Endothelial cell (in vitro differentiated cells): ENCODE measurements at places on chromosomes 4 and X.
A peak's percentile ranks its signal among the peaks of the same experiment; 100 is the strongest.

DNA sequence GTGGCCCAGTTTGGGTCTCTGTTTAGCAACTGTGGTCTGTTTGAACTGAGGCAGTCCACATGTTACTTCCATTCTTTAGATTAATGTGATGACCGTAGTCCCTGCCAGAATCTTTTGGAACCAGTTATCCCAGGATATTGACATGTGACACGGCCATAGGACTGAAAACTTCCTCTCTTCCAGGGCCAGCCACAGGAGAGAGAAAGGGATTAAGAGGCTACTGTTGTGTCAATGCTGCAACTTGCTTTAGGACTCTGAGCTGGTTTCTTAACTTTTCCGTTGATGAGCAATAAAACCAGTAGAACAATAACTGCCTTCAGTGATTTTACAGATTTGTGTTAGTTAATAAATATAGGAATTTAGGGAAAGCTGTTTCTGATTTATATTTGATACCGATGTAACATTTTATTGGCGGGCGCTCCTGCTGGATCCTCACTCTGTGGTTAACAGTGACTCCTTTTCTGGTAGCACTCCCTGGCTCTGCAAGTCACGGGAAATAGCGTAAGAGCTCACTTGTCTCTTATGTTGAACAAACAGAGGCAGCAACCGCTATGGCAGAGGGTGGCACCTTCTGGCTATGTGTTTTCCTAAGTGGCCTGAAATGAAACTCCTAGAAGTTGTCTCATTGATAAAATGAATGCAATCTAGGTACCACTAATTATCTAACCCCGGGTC, 2.5 kb downstream of the TENM3 start:
- DNase-seq, result no peak

DNA sequence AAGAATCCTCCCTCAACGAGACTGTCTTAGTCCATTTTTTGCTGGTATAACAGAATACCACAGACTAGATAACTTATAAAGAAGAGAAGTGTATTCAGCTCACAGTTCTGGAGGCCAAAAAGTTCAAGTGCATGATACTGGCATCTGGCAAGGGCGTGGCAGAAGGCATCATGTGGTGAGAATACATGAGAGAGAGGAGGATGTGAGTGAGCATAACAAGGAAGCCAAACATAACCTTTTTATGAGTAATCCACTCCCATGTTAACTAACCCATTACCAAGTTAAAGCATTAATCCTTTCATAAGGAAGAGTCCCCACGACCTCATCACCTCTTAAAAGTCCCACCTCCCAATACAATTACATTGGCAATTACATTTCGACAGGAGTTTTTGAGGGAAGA, 504.6 kb downstream of the IQCM start:
- no peak for DNase-seq

GRCh38 chrX:39212456-39212855, 411.2 kb downstream of the MID1IP1 start:
- DNase-seq, result no peak

DNA sequence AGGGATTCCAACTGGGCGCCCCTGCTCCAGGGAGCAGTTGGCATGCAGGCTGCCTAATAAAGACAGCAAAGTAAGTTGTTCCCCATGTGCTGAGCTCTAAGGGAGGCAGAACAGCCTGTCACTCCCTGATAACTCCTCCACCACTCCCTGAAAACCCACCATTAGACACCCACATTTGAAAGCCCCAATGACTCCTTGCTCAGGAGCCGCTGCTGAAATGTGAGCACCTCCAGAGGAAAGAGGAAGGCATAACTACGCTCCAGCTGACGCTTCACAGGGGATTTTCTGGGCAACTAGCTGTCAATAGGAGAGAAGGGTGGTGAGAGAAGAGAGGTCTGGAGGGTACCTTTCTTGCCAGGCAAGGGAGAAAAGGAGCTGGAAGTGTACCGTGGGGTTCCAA, 62.5 kb downstream of the NPY1R start:
- DNase-seq, result no peak

GRCh38 chr4:31190671-31191070, 470.5 kb downstream of the PCDH7 start:
- no peak for DNase-seq

DNA sequence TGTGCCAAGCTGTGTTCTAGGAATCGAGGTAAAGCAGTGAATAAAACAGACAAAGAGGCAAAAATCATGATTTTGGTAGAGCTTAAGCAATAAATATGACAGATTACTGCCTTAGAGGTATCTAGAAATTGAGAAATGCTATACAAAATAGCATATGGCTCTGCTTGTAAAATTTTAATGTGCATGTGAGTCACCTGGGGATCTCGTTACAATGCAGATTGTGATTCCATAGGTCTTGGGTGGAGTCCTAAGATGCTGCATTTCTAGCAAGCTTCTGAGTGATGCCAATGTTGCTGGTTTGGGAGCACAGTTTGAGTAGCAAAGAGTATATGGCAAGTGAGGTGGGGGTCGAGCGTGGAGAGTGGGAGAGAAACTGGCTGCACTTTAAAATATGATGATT, 697.3 kb upstream of the MAGEB2 start:
- DNase-seq, result no peak

DNA sequence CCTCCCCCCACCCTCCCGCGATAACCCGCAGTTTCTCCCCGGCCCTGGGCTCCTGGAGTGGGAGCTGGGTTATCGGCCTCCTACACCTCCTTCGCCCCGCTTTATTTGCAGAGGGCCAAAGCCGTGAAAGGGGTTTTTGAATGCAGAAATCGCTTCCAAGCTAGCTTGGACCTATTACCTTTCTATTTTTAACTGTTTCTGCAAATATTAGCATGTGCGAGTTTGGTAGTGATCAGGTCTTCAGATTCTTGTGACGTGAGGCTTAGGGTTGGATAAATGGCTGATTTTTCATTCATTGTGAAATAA, 1.3 kb downstream of the USP9X start:
- peak; percentile 56 for DNase-seq

DNA sequence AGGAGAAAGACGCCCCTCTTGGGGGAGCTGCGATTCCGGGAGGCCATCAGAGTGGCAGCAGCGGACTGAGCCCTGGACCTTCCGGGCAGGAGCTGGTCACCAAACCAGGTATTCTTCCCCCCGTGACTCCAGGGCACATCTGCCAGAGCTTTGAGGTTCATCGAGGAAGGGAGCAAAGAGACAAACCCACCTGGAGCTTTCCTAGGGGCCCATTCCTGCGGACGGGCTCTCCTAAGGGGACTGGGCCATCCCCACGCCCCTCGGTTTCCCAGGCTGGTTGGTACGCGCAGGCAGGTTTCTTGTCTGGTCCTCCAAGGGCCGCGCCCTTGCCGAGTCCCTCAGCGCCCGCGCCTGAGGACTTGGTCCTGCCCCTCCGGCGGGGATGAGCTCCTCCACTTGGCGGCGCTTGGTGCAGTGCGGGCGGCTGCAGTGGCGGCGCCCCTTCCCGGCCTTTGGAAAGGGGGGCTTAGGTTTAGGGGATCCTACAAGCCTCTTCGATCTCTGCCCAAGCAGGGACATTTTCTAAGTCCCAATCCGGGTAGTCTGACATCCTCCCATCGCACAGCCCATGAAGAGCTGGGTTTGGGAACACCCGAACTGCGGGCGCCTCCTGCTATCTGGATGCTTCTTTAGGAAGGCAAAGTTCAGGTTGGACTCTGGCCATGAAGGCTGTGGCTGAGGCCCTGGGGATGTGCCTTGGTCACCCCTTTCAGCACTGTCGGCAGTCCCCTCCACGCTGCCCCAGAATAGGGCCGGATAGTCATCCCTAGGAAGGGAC, 538 bp downstream of the STBD1 start:
- DNase-seq, result peak; percentile 47

DNA sequence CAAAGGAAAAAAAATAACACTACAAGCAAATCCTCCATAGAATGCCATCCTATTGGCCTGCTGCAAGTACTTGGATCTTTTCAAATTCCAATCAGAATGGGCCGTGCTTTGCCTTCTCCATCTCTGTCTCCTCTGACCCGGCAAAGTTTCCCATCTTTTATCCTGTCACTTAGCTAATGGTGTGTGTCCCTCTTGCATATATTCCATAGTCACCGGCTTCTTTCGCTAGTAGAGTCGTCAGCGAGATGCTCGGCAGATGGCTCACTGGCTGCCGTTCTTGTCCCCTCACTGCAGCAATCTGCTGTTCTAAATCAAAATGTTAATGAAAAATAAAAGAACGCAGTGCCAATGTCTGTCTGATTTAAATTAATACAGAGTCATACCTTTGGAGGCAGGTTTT, 22.1 kb downstream of the GRIA3 start:
- DNase-seq, result no peak

DNA sequence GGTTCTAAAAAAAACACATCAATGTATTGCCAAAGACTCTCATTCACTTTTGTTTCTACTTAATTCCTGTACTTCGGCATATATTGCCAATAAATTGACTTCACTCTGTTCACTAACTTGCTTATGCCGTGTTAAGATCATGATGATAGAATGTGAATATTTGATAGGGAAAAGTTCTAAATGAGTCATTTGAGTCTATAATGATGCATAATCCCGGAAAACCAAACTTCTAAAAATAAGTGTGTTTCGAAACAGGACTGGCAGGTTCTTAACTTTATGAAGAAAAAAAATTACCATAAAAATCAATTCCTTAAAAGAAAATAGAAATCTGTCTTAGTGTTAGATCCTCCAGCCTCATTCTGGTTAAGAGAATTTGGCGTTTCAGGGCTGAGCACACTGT, 387.5 kb upstream of the FTHL17 start:
- no peak for DNase-seq

DNA sequence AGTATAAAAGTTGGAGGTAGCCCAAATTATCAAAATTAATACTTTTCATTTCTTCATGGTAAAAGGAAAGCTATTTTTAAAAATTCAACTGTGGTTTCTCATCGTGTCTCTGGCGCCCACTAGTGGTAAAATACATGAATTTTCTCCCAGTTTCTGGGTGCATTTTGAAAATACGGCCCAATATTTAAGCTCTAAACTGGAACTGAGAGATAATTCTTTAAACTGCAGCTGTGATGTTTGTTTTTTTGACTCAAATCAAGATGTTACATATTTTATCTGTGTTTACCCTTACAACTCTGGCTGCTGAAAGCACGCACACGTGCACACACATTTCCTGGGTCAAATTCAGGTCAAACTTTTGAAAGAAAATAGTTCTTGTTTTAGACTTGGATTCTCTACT, 123.9 kb upstream of the ACSL4 start:
- DNase-seq, result no peak

DNA sequence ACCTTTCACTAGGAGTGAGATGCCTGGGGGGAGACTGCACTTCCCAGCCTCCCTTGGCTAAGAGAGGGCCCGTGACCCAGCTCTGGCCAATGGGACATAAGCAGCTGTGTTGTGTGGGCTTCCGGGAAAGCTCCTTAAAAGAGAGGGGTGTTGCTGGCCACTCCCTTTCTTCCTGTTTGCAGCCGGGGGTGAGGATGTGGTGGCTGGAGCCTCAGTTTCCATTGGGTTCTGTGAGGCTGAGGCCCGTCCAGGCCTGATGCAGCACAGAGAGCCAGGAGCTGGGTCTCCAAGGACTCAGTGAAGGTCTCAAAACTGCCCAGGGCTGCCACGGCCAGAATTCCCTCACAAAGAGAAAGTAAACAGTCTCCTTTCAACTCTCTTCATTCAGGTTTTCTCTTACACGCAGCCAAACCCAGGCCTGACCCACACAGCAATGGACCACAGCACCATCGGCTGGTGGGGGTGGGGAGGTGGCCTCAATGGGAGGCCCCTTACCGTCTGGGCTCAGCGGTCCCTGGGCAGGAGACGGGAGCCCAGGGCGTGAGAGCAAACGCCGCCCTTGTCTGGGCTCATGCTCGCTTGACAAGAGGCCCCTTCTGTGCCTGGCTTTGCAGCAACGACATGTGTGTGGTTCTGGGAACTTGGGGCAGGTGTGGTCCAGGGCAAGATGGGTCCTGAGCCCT, 6.6 kb downstream of the NKX1-1 start:
- DNase-seq, result no peak

DNA sequence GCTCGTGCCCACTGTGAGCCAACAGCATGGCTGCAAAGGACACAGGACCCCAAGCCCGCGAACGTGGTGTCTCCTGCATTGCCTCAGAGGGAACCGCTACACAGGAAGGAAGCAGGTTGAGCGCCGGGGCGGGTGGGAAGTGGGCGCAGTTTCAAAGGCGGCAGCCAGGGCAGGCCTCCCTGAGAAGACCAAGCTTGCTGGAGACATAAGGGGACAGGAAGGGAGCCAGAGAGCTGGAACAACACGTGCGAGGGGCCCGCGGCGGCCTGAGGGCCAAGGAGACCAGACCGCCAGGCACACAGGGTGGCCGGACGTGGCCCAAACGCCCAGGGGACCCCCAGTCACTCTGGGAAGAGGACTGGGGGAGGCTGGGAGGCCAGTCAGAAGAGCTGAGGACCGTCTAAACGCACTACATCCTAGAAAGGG, 32.0 kb downstream of the CTBP1 start:
- DNase-seq, result no peak

DNA sequence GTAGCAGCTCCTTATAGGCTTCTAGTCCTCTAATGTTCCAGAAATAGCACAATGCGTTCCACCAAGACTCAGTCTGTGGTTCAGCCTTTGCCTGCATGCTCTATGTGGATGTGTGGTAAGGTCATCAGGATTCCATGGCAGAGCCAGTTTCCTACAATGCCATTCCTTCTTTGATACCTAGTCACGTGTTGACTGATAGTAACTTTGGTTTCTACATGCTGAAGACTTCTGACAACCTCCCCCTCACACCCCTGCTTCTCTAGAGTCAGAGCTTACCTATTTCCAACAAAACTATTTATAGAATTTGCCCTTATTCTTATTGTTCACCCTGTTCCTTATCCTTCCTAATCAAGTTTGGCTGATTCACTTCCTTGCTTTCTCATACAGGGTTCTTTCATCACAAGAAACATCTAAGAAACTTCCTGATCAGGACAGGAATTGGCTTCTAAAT, 81.1 kb downstream of the CT47B1 start:
- no peak for DNase-seq

DNA sequence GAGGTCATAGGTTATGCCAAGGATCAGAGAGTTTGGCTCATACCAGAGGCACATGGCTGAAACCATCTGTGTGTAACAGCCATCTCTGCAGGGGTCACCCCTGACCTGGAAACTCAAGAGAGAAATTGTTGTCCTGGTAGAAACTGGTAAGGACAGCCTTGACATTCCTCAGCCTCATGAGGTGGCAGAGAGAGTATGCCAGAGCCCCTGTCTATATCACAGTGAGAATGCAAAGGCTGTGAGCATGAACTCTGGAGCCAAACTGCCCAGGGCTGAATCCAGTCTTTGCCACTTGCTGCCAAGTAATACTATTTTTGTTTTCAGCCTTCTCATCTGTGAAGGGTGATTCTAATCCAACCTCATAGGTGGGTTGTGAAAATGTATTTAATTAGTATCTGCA, 37.1 kb upstream of the CCDC149 start:
- no peak for DNase-seq

DNA sequence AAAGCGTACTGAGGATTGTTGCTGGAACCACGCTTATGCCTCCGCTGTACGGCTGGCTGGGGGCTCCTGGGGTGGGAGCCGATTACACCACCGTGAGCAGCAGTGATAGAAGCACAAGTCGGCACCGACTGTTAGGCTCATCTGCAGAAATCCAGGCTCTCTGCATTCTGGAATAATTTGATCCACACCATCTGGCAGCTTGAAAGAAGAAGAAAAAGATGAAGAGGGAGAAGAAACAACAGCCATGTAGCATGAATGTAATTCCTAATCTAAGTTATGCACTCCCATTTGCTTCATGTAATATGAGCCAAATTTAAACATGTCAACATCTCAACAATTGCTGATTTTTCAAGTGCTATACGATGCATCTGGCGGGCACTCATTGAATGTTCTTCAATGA, 84.6 kb upstream of the DHX15 start:
- DNase-seq, result no peak
